Thoracic aorta (tissue), 2 donors: ENCODE measurements at places on chromosomes 6 and 20. TPM values are rescaled to one million over a fixed set of nuclear protein-coding genes. Genes with fewer than 3 reads are reported as not detected.

- DNase-seq, result no peak
These were observed 14.9 kb upstream of the RFPL4B start for GRCh38 chr6:112332274-112332673.

- no peak for DNase-seq
These were observed 198.5 kb downstream of the TBXT start for GRCh38 chr6:165969184-165969583.

GRCh38 chr20:61868466-61869090 is 197.1 kb downstream of the TAF4 start:
- no peak for DNase-seq

- DNase-seq, result no peak
These were observed 12.8 kb downstream of the TREM1 start for GRCh38 chr6:41273714-41274113.

DNA sequence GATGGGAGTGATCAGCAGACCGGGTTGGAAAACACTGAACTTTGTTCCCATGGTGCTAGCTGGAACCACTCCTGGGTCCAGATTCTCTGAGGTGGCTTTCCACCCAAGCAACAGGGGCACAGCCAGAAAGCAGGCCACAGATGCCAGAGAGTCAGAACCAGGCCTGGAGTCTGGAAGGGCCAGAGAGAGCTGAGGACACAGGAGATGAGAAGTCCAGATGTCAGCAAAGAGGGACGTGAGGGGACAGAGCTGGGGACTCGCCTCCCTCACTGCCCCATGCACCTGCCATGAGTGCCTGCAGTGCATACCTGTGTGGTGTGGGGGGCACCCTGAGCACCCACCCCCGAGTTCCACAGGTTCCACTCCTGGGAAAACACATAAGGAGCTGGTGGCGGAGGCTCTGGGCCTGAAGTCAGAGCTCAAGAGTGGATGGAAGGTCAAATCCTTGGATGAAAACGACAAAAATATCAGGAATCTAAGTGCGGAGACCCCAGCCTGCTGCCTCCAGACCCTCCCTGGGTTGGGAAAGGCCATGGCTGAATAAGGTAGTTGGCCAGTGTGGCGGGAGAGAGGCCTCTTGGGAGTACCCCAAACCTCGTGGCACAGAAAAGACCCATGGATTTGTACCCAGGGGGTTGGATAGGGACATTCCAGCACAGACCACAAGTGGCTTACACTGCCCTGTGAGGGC is 224.2 kb downstream of the SYNDIG1 start:
- no peak for DNase-seq

DNA sequence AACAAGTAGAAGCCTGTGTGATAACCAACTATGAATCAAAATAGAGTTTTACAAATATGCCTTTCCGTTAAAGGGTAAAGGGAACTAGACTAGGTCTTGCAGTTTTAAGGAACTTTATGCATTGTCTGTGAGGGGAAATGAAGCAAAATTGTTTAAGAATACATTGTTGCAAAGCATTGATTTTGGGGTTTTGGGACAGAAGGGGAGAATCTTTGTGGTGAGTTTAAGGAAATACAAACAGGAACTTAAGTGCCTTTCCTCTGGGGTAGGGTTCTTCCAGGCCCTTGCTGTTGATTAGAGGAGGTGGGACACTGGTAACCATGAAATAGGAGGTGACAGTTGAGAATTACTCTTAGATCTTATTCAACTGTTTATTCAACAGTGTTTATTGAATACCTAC is 4.7 kb downstream of the MAPK14 start:
- DNase-seq, result no peak

DNA sequence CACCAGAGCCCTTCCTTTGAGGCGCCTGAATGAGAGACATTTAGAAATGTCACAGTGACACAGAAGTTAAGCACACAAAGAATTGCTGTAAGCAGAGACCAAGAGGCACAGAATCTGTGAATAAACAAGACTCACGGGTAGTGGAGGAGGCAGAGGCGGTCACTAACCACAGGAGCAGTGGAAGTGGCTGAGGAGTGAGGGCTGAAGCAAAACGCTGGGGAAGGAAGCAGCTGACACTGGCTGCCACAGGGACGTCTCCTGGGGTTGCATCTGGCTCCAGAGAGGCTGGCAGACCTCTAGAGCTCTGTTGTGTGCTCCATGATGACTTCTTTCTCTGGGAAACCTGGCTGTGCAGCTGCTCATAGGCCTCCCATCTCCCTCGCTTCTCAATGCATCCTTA is 65.0 kb upstream of the SLC2A12 start:
- DNase-seq, result no peak

DNA sequence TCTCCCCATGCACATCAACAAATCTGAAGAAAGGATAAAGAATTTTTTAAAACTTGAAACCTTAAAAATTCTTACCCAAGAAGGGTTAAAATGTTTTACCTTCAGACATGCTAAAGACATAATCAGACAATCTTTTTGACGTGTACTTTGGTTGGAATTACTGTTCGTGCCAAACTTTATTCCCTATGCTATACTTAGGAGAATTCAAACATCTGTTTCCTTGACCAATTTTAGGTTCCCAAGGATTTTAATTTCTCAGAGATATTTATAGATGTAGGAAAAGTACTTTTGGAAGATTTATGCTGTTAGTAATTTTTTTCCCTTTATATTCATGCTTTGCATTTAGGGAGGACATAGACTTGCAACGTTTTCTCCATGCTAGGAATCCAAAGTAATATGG is 108.4 kb downstream of the AFG1L start:
- no peak for DNase-seq

GRCh38 chr6:44472250-44472945 is 84.9 kb downstream of the CDC5L start:
- no peak for DNase-seq

DNA sequence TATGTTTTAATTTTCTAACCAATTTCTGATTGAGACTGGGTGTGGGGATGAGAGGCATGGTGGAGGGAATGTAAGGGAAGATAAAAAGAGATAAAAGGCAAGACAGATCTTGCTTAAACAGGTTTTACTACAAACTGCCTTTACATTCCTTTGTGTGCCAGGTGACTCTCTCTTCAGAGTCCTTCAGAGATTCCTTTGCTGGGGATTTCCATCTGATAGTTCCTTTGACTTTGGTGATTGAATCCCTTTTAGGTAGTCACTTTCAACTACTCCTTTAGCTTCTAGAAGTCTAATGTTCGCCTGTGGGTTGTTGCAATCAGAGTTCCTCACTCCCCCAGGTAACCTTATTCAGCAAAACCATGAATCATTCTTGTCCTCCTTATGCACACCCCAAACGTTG is 283.3 kb upstream of the MANEA start:
- no peak for DNase-seq

DNA sequence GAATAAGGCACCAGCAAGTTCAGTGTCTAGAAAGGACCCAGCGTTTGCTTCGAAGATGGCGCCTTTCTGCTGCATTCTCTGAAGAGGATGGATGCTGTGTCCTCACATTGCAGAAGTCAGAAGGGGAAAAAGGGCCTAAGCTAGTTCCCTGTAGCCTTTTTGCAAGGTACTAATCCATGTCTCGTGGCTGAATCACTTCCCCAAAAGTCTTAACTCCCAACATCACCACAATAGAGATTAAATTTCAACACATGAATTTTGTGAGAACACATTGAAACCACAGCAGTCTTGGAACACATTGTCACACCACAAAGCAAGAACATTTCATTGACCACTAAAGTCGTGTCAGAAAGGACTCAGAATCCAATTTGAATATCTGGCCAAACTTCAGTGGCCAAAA is 42.1 kb downstream of the KLHL31 start:
- DNase-seq, result no peak

DNA sequence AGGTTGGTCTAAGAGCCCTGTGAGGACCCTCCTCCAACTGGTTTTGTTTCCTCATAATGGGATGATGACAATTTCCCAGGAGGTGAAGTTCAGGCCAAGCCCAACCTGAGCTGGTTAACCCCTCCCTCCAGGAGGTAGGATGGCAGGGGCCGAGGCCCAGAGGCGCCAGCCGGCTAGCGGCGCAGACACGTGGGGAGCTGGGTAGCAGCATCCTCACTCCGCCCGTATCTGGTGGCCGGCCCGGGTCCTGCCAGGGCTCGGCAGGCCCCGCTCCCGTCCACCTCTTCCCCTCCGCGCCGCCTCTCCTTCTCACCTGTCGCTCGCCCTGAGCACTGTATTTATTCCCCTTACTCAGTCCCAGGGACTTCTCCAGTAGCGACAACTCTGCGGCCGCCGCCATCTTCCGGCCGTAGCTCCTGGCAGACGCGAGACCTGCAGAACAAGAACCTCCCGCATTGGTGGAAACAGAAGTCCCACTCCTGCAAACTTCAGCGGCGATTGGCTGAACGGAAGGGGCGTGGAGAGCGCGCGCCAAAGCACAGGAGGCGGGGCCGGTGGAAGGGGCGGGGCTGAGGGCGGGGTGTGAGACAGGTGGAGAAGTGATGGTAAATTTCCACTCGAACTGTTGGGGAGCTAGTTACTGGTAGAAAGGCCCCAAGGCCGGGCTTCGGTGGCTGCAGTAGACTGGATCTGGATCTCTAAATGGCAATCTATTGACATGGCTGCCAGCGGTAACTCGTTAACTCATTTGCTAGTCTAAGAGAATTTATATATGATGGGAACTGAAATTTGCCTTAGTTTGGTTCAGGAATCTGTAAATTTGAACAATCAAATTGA is at the start of gene EEF1E1:
TSS of gene EEF1E1 (minus strand) at position 427 of the 837 bp plus-strand sequence. CDS start at position 400, 27 bp downstream.
- peak; percentile 86 for DNase-seq

DNA sequence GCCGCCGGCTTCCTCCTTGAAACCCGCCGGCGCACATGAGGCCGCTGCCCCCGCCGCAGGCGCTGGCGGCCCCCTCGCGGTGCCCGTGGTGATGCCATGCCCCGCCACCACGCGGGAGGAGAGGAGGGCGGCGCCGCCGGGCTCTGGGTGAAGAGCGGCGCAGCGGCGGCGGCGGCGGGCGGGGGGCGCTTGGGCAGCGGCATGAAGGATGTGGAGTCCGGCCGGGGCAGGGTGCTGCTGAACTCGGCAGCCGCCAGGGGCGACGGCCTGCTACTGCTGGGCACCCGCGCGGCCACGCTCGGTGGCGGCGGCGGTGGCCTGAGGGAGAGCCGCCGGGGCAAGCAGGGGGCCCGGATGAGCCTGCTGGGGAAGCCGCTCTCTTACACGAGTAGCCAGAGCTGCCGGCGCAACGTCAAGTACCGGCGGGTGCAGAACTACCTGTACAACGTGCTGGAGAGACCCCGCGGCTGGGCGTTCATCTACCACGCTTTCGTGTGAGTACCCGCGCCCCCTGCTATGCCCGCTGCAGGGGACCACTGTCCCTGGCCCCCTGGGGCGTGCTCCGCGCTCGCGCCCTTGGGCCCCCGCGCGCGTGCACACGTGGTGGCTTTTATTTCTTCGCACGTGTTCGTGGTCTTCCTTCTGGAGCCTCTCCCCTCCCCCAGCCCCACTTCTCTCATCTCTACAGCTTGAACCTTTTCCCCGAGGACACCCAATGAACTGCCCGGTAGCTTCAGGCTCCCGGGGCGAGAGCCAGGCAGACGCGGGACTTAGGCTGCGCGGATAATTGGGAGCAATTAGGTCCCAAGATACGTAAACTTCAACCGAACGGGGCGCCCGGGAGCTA is 453 bp downstream of the KCNQ5 start:
- DNase-seq, result no peak

- no peak for DNase-seq
These were observed 302.1 kb upstream of the RUNX2 start for GRCh38 chr6:45026003-45026516.

GRCh38 chr6:23534351-23534750 is 591.7 kb upstream of the NRSN1 start:
- DNase-seq, result no peak

DNA sequence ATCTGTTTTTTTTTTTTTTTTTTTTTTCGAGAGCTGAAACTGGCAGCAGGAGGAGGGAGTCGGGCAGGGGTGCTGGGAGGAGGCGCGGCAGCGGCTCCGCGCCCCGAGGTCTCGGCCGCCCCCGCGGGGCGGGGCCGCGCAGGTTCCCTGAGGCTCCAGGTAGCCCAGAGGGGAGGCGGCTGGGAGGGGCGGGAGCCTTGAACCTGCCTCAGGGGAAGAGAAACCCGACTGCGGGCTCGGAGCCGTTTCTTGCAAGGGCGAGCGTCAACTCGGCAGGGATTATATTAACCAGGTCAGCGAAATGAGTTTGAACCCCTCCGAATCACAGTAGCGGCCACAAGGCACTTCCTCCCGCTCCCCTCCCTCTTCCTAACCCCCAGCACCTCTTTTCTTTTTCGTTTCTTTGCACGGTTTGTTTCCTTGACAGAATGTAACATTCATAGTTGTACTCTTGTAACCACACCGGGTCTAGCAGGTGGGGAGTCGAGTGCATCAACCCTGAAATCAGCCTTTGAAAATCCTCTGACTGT is 2.0 kb downstream of the MYB start:
- DNase-seq, result no peak

Gene HMGCLL1
- not detected for total RNA-seq

Gene STX11
- 12.1 TPM for total RNA-seq

Gene GNL1
- total RNA-seq, result 39.0 TPM

Gene SLC22A1
- total RNA-seq, result 1.2 TPM

Gene TREML4
- total RNA-seq, result not detected

Gene SYS1
- 24.6 TPM for total RNA-seq
